GDM1 (cell line): ENCODE measurements at places on chromosomes 2 and 18.
A peak's percentile ranks its signal among the peaks of the same experiment; 100 is the strongest.

DNA sequence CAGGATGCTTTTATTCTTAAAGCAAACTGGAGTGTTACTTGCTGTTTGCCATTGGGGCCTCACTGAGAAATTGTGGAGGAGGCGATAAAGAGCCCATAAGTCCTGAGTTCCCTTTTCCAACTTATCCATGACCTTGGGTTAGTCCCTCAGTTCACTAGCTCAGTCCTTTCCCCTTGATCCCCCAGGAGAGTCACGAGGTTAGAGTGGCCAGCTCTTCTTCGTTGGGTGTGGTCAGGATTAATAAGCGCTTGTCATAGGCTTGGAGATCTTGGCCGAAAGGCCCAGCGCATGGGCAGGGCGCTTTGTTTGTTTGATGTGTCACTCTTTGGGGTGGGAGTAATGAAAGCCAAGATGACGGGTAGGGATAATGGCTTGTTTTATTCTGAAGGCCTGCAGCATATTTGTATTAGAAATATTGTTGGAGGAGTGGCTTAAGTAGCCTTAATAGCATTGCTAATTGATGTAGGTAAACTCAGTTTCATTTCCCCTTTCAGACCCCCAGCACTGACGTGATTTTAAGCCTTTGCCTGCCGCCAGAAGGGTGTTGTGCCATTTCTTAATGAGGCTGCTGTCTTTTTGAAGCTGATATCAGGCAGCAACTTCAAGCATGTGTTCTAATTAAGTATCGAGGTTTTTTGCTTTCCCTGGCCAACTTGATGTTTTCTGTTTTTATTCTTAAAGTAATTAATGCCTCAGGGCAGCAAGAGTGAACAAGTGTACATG lies 15.7 kb downstream of the GRHL1 start:
- no peak for DNase-seq

DNA sequence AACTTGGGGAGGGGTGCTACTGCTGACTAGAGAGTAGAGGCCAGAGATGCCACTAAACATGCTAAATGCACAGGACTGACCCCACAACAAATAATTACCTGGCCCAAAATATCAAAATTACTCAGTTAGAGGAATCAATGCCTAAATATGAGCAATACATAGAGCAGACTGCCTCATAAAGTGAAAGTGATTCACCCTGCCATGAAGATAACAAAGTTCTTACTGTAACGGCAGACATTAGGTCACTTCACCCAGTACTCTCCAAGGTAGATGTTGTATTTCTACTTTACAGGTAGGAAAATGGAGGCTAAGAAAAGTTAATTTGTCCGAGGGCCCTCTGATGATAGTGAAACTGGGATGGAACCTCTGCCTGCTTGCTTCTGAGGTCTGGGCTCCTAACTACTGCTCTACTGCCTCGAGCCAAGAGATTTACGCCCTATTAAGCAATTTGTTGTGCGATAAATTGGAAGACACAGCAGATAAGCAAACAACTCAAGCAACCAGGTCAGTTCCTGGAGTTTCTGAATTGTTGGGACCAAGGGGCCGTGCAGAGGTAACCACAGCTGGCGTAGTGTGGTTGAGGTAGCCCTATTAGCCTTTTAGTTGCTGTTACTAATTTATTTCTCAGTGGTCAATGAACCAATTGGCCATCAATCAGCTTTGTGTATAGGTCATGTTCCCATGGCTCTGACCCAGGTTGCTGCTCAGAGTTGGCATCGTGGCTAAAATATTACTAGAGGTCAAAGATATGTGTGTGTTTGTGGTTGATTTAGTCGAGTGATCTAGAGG lies 4.8 kb downstream of the DHRS9 start:
- DNase-seq = no peak

DNA sequence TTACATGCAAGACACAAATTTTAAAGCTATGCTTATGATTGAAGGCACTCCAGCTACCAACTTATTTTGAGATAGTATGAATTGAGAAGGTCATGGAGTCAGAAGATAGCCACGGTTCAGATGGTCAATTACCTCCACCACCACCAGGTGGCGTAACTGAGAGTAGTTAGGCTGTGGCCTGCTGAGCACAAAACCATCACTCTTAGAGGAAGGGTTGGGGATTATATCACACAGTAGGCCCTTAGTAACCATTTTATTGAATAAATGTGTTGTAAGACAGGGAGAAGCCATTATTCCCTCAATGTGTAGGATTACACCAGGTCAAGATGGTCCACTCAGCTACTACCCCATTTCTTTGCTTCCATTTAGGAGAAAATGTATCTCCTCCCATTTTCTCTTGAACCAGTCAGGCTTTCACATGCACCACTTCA lies 18.8 kb downstream of the KLHL41 start:
- DNase-seq = peak; percentile 41

- no peak for DNase-seq
Measured at GRCh38 chr2:72143441-72144273, 4.0 kb downstream of the CYP26B1 start.

GRCh38 chr2:8857709-8858108 lies 20.3 kb upstream of the KIDINS220 start:
- no peak for DNase-seq
